ENCODE measurements at places on chromosomes 1 and 21. TPM values are rescaled to one million over a fixed set of nuclear protein-coding genes. Genes with fewer than 3 reads are reported as not detected.

GRCh38 chr1:40818264-40818961 is 34.8 kb downstream of the KCNQ4 start:
- DNase-seq, result no peak

DNA sequence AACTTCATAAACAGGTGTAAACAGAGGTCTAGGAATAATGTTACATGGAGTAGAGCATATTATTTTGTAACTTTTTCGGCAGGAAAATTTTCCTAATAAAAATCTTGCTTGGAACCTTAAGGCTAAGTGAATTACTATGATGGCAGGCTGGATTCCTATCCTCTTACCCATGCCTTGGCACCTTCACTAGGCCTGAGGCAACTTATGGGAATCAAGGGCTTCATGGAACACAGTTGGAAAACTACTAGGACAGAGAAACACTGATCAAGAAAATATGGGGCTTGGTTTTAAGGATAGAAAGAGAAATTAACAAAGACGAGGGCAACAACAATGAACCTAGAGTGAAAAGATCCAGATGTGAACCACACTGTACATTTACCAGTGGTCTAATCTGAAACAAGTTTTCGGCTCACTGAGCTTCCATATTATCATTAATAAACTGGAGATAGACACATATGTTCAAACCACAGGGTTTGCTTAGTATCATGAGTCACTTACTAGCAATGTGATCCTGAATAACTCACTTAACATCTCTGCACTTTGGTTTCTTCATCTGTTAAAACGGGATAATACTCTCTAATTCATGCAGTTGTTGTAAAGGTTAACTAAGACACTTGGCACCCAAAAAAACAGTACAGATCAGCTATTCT is 68.5 kb downstream of the GPATCH2 start:
- DNase-seq, result no peak

DNA sequence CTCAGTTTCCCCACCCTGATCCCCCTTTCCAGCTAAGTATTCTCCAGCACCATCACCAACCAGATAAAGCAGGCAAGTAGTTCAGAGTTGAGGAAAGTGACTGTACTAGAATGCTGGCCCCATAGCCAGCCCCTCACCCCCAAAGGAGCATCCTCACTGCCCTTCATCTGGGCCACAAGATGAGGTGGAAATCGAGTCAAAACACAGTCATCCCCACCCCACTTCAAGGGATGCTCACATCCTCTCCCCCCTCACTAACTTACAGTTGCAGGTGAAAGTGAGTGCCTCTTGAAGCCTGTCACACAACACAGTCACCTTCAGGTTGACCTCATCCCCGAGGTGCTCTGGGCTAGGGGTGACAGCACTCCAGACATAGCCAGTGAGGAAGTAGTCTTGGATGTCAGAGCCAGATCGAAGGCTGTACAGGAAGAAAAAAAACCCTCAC is 30.4 kb downstream of the PIK3C2B start:
- no peak for DNase-seq

- DNase-seq, result no peak
These were observed 6.5 kb downstream of the GALNT2 start for GRCh38 chr1:230073371-230074035.

- DNase-seq, result no peak
These were observed 5.9 kb upstream of the VCAM1 start for GRCh38 chr1:100713626-100714025.

DNA sequence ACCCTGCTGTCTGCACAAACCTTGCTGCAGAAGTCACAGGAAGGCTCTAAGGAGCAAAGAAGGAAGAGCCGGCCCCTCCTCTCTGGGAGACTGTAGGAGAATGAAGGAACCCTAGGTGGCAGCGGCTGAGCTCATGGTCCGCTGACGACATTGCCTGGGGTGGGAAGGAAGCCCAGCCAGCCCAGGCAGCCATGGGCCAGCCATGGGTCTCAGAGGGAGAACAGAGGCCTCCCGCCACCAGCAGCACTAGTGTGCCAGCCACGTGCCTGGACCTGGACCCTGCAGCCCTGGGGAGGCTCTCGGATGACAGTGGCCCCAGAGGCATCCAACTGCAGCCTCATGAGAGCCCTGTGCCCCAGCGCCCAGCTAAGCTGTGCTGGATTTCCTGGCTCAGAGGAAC is 49.2 kb upstream of the POFUT2 start:
- DNase-seq, result no peak

The CR1L gene
- not detected for total RNA-seq

The MROH9 gene
- not detected for total RNA-seq

GRCh38 chr1:21184276-21184675 is 7.6 kb upstream of the EIF4G3 start:
- DNase-seq, result no peak

DNA sequence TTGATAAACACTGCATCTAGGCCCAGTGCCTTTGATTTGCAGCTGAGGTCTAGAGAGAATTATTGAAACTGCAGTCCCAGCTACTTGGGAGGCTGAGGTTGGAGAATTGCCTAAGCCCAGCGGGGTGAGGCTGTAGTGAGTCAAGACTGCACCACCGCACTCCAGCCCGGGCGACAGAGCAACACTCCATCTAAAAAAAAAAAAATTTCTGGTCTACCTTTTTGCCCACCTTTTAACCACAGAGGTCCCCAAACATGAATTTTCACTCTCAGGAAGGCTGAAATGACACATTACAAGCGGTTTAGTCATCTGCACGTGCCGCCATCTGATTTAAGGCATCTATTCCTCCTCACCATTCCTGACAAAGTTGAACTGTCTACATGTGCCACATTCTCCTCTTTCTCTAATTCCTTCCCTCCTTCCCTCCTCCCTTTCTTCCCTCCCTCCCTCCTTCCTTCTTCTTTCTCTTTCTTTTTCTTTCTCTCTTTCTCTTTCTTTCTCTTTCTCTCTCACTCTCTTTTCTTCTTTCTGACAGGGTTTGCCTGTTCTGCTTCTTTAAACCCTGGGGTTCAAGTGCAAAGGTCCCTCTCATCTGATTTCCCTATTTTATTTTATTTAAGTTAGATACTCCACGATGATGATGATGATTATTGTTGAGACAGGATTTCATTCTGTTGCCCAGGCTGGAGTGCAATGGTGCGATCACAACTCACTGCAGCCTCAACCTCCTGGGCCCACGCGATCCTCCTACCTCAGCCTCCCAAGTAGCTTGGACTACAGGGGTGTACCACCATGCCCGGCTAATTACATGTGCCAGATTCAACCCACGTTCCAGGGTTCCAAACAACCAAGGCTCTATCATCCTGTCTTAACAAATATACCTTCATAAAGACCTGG is 3.0 kb upstream of the SOD1 start:
- no peak for DNase-seq

GRCh38 chr1:217569021-217569420 is 61.9 kb downstream of the GPATCH2 start:
- DNase-seq, result no peak

DNA sequence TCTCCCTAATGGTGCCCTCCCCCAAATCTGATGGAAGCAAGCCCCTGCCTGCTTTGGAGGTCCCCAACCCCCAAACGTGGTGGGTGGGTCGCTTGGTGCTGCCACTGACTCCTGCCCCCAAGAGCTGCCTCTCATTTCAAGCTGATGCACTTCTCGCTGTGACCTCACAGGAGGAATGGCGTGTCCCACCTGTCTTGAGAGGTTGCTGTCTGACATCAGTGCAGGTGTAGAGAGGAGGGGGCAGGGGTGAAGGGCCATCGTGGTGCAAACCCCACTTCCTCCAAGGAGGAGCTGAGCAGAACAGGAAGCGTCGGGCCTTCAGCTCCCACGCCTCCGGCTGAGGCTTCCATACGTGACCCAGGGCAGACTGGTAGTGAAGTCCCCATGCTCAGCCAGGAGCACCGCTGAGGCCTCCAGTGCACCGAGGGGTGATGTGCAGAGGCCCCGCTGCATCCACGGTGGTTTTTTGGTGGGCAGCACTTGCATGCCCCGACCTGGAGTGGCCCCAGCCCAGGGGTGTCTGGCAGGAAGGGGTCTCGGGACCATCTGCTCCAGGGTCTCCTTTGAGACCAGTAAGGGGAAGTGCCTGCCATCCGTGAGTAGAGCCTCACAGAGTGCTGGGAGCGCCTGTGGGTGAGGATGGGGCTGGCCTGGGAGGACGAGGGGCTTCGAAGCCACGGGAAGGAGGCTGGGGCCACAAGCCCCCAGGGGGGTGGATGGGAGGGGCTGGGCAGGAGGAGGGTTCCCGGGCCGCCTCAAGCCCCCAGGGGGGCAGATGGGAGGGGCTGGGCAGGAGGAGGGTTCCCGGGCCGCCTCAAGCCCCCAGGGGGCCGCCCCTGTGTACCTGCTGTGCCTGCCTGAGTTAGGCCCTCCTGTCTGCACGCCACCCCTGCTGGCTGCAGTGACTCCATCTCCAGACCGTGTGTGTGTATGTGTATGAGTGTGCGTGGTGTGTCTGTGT is 39.8 kb downstream of the WDR4 start:
- DNase-seq, result no peak

GRCh38 chr1:203043830-203044545 is 17.7 kb downstream of the PPFIA4 start:
- no peak for DNase-seq

DNA sequence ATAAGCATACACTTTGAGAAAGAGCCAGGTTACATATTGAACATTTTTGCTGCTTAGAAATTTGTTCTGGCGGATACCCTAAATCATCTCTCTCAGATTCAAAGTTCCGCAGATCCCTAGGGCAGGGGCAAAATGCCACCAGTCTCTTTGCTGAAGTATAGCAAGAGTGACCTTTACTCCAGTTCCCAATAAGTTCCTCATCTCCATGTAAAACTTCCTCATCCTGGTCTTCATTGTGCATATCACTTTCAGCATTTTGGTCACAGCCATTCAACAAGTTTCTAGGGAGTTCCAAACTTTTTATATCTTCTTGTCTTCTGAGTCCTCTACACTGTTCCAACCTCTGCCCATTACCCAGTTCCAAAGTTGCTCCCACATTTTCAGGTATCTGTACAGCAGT is 23.3 kb upstream of the LYPD8 start:
- DNase-seq, result no peak

The NBPF6 gene
- total RNA-seq, result not detected

- DNase-seq, result peak; percentile 37
These were observed 13.2 kb upstream of the CELA3B start for GRCh38 chr1:21963477-21964217.

DNA sequence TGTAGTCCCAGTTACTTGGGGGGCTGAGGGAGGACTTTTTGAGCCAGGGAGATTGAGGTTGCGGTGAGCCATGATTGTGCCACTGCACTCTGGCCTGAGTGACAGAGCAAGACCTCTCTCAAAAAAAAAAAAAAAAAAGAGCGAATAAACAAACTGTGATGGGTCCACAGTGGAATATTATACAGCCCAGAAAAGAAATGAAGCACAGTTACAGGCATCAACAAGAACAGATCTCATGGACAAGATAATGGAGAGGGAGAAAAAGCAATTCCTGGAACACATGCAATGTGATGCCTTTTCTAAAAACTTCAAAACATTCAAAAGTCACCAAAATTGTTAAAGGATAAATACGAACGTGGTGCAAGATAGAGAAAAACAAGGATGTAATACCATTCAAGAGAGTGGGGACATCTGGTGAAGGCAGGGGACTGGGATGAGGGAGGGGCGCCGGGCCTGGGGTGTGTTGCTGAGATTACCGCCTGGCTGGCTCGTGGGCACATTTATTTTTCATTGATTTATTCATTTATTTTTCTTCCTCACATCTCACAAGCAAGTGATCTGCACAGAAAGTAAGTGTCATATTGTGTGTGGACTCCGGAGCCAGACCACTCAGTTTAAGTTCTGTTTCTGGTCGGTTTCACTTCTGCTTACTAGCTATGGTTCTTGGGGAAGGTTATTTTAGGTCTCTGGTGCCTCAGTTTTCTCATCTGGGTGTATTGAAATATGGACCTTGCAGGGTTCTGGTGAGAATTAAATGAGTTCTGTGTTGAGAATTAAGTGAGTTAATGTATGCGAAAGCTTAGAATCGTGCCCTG is 30.1 kb downstream of the ABCG1 start:
- DNase-seq, result no peak

DNA sequence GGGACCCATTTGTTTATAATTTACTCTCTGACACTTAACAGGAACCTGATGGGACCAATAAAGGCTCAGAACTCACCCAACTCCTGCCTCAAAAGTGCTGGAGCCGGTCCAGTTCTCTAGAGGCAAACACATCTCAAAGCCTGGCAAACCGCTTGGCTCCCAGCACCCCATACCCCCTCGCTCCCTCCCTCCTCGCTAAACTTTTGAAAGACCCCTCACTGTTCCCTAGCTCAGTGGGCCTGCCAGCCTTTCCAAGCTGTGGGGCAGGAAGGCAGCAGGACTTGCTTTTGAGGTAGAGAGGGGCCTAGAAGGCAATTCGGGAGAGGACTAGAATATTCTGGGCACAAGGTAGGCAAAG is 40.2 kb downstream of the PAX7 start:
- DNase-seq, result no peak

The PPM1J gene
- total RNA-seq, result 2.3 TPM

DNA sequence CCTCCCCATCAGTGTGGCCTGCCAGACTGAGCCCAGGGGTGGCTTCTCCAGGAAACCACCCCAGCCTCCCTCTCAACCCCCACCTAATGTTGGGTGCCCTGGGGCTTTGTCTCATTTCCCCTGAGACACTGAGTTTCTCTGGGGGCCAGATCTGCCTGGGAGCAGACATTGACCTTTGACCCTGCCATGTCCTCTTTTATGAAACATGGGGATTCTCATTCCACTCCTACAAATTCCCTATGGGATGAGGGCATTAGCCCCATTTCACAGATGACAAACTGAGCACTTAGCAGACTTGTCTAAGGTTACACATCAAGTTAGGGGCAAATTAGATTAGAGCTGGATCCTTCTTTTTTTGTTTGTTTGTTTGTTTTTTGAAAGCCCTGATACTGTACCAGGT is 24.1 kb downstream of the RHBG start:
- no peak for DNase-seq

The CFHR5 gene
- not detected for total RNA-seq

DNA sequence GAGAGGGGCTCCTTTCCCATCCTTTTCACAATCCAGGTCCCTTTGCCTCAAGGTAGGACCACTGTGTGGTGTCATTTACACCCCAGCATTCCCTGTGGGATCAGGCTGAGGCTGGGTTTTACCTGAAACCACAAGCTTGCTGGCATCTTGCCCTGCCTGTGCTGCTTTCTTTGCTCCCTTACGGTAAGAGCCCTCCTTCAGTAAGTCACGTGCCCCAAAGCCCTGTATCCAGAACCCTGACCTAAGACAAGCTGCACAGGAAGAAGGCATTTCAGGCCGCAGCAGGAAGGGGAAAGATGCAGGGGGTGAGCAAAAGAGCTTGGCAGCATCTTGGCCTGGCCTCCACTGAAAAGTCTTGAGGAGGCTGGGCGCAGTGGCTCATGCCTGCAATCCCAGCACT is 58.4 kb downstream of the KLHDC7A start:
- no peak for DNase-seq

- no peak for DNase-seq
These were observed 246.1 kb upstream of the CSF3R start for GRCh38 chr1:36728846-36729245.

DNA sequence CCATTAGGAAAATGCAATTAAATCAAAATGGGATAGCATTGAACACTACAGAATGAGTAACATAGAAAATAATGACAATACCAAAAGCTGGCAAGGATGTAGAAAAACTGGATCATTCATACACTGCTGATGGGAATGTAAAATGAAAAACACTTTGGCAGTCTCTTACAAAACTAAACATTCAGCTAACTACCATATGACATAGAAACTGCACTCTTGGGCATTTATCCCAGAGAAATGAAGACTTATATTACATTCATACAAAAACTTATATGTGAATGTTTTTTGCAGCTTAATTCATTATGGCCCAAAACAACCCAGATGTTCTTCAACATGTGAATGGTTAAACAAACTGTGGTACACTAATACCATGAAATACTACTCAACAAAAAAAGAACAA is 66.4 kb downstream of the ANKRD13C start:
- DNase-seq, result no peak

The KIF26B gene
- total RNA-seq, result 0.41 TPM
